Right lobe of liver (tissue), 6 donors: ENCODE measurements at places on chromosomes 12 and 14. TPM values are rescaled to one million over a fixed set of nuclear protein-coding genes. Genes with fewer than 3 reads are reported as not detected.

DNA sequence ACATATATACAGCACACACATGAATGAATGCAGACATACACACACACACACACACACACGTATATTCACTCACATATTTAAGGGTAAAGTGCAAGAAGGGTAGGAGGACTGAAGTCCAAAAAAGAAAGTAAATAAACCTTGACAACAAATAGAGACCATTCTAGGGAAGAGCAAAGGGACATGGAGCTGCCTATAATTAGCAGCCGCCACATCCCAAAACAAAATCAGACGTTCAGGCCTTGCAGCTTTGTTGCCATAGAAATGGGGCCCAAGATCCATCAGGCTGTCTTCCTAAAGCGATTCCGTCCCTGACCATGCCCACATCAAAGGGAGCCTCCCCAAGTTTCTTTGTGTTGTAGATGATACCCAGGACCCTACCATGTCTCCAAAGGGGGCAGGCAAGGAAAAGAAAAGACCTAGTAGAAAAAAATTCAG, 703.5 kb upstream of the TBX3 start:
- H3K4me1 ChIP-seq, result no peaks in the 10 kb centered on the region
- no peaks in the 10 kb centered on the region for H3K36me3 ChIP-seq
- no peak overlapping the region for H3K27ac ChIP-seq
- no peaks in the 10 kb centered on the region for H3K27me3 ChIP-seq
- no peak overlapping the region for H3K4me3 ChIP-seq
- no peak for DNase-seq

- H3K27ac ChIP-seq, result no peak overlapping the region
- DNase-seq, result no peak
- no peaks in the 10 kb centered on the region for H3K27me3 ChIP-seq
- no peaks in the 10 kb centered on the region for H3K4me1 ChIP-seq
- H3K4me3 ChIP-seq, result no peak overlapping the region
Observed at GRCh38 chr14:104392001-104392395, 187.6 kb upstream of the C14orf180 start.

Gene PMCH
- total RNA-seq, result not detected

GRCh38 chr12:10741845-10742244, 18.7 kb upstream of the YBX3 start:
- H3K27me3 ChIP-seq, result no peaks in the 10 kb centered on the region
- no peak overlapping the region for H3K4me3 ChIP-seq
- no peak for DNase-seq
- no peaks in the 10 kb centered on the region for H3K4me1 ChIP-seq
- H3K36me3 ChIP-seq, result no peaks in the 10 kb centered on the region

DNA sequence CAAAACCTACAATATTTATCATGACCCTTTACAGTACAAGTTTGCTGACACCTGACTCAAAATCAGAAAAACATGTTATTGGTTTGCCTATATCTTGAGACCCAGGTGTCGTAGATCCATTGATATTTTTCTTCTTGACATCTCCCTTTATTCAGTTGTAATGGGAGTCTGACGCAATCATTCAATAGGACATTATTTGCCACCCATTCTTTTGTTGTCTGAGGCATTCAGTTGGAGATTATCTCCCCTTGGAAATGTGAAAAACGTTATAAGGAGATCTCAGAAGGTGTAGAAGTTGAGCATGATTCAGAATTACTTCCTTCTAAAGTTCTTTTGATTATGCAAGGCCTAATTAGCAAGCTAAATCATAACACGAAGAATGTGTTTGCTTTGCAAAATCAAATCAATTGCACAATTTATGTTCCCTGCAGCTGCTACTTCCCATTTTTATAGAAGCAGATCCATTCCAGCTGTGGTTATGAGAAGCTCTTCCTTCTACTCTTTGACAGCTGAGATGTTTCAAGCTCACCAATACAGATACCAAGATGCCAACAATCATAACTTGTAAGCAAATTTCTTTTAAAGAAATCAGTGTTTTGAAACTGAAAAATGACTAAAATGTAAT, 228.2 kb upstream of the SYT1 start:
- H3K27me3 ChIP-seq, result no peaks in the 10 kb centered on the region
- H3K4me1 ChIP-seq, result no peaks in the 10 kb centered on the region
- H3K4me3 ChIP-seq, result no peak overlapping the region

Gene CEBPE
- 0.18 TPM for total RNA-seq

DNA sequence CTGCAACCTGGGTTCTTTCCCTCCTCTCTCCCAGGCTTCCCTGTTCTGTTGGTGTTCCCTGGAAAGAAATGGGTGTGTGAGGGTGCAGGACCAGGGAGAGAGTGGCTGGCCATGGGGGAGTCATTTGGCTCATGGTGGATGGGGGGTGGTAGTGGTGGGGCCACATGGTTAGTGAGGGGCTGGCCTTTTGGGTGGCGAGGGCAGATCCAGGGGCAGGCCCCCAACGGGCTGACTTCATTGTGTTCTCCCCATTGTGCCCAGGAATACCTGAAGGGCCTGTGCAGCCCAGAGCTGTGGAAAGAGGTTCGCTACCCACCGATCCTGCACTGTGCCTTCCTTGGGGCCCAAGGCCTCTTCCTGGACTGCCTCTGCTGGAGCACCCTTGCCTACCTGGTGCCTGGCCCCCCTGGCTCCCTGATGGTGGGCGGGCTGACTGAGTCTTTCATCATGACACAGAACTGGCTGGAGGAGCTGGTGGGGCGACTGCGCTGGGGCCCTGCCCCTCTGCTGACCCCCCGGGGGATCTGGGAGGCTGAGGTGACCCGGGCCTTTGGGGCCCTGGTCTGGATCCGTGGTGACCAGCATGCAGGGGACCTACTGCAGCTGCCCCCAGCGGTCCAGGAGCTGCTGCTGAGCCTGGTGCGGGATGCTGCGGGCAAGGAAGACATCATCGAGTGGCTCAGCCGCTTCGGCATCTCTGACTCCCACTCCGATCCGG, 9.0 kb downstream of the NYNRIN start:
- H3K36me3 ChIP-seq, result no peaks in the 10 kb centered on the region
- no peak overlapping the region for H3K4me3 ChIP-seq
- no peaks in the 10 kb centered on the region for H3K4me1 ChIP-seq
- H3K27me3 ChIP-seq, result no peaks in the 10 kb centered on the region

DNA sequence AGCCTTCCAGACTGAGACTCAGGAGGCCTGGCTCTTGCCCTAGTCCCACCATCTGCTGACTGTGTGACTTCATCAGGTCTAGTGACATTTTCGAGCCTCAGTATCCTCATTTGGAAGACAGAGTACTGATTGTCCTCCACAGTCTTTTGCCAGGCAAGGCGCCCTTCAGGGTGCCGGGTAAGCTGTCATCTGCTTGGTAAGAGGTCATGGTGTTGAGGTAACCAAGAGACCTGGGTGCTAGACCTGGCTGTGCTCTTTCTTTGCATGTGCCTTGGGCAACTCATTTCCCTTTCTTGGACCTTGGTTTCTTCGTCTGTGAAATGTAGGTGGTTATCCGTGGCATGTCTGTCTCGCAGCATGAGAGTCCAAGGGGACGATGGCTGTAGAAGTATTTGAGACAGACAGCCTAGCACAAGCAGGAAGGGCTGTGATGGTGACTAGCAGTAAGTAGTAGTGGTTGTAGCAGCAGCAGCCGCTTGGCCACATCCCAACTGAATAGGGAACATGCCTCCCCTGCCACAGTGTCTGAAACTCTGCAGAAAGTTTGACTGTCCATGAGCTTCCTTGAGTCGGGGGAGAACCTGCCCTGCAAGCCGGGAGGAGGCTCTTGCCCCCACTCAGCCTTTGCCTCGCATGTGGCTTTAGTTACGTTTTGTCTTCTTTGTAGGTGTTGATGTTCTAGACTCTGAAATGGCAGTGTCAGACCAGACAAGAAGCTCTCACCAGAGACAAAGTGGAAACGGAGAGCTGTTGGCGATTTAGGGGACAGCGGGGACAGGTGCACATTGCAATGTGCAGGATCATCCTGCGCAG, 40.3 kb downstream of the EVL start:
- H3K4me3 ChIP-seq, result no peak overlapping the region
- no peaks in the 10 kb centered on the region for H3K27me3 ChIP-seq
- H3K36me3 ChIP-seq, result no peaks in the 10 kb centered on the region
- no peak overlapping the region for H3K27ac ChIP-seq
- no peak for DNase-seq

DNA sequence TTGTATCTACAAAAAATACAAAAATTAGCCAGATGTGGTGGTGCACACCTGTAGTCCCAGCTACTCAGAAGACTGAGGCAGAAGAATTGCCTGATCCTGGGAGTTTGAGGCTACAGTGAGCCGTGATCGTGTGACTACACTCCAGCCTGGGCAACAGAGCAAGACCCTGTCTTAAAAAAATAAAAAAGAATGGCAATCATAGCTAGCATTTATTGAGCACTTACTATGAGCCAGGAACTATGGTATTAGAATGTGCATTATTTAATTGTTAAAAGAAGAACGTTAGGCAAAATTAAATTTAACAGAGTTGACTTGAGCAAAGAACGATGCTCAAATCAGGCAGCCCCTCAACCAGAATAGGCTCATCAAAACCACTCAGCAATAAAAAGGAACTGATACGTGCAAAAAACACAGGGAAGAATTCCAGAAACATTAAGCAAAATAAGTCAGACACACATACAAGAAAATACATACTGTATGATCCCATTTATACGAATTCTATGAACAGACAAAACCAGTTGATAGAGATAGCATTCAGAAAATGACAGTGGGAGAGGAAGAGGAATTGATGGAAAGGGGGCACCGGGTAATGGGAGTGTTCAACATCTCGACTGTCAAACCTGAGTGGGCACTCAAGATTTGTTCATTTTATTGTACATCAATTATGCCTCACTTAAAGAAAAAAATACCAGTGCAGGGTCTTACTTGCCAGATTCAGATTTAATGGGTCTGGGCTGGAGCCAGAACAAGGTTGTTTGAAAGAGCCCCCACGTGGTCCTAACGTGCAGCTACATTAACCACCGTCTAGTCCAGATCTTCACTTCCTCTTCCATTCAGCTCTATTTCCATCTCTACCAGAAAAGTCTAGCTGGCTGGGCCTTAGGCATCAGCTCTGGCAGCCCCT, 8.0 kb downstream of the SCNN1A start:
- H3K27ac ChIP-seq, result no peak overlapping the region
- no peak for DNase-seq
- no peaks in the 10 kb centered on the region for H3K27me3 ChIP-seq
- peaks cover 2% of the 10 kb centered on the region for H3K4me1 ChIP-seq

Gene NRL
- total RNA-seq, result 2.9 TPM

DNA sequence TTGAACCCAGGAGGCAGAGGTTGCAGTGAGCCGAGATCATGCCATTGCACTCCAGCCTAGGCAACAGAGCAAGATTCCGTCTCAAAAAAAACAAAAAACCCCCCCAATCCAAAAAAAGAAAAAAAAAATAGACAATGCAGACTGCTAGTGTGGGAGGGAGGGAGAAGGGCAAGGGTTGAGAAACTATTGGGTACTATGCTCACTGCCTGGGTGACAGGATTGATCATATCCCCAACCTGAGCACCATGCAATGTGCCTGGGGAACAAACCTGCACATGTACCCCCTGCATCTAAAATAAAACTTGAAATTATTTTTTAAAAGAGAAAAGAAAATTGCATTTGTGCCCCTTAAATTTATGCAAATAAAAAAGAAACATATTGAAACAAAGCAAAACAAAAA, 65.6 kb upstream of the PLEKHG3 start:
- H3K36me3 ChIP-seq, result no peaks in the 10 kb centered on the region
- H3K27ac ChIP-seq, result peak overlapping the region; percentile 80
- no peaks in the 10 kb centered on the region for H3K4me1 ChIP-seq
- no peak overlapping the region for H3K4me3 ChIP-seq
- DNase-seq, result no peak

Gene CYP46A1
- 0.93 TPM for total RNA-seq

GRCh38 chr12:82998509-82998908, 311.8 kb downstream of the TMTC2 start:
- no peaks in the 10 kb centered on the region for H3K27me3 ChIP-seq
- no peaks in the 10 kb centered on the region for H3K36me3 ChIP-seq
- H3K4me3 ChIP-seq, result no peak overlapping the region
- no peak overlapping the region for H3K27ac ChIP-seq
- no peak for DNase-seq

Gene BEGAIN
- total RNA-seq, result 0.13 TPM
